ENCODE measurements at places on chromosomes 1 and 21.

DNA sequence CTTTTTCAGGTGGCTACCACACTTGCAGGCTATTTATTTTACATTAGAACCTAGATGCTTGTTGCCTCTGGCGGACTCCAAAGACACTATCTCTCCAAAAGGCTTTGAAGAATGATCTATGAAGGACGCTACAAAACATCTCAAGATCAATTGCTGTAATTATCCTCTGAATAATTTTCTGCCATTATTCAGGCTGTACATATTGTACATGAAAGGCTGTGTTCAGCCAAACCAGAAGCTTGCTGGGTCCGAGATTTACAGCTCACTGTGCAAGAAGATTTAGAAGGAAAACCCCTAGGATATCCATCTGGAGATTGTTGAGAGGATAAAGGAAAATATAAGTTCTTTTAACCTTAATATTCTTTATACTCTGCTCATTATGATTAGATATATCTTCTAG lies 523.6 kb upstream of the PLXNA2 start:
- DNase-seq: no peak

GRCh38 chr1:41726899-41727748 lies 191.6 kb downstream of the HIVEP3 start:
- DNase-seq: no peak

- DNase-seq: no peak
Measured at GRCh38 chr1:93905051-93905450, 4.2 kb downstream of the GCLM start.

DNA sequence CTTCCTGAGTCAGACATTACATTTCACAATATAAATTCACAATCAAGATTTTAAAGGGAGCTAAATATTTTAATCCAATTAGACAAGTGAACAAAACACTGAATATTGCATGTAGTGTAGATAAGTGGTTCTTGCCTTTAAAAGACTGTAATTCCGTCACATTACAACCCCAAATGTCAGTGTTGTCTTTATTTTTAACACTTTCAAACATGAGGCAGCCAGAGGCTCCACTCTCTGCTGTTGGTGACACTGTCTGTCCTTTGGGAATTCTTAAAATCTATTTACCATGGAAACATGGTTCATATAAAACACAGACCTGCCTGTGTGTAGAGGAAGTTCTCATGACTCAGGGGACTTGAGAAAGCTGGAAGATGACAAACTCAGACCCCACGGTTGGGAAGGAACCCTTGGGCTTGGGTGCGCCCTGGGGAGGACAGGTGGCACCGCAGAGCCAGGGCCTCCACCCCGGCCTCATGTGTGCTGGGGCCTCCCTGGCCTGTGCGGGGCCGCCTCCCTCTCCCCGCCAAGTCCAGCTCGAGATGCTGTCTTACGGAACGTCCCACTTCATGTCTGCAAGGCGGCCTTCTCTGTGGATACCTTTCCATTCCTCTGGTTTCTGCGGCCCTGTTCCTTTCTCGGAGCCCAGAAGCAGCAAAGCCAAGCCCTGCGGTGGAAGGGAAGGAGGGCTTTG lies 239.0 kb downstream of the SDCCAG8 start:
- DNase-seq: no peak

DNA sequence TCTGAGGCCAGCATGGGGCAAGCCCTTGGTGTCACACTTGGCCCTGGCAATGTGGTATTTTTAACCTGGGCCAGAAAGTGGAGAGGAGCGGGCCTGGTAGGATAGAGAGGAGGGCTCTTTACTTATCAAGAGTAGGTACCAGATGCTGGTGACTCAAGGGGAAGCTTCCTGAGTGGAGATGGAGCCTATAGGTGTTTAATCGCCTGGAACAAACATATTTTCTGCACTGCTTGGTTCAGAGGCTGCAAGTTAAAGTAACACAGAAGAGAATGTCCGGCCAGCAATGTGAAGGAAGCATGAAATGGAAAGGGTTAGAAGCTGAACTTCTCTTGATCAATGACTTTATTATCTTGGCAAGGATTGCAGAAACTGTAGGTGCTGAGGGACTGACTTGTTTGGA lies 74.3 kb downstream of the DDR2 start:
- no peak for DNase-seq

- DNase-seq: no peak
Measured at GRCh38 chr1:219041818-219042217, 131.9 kb upstream of the LYPLAL1 start.

DNA sequence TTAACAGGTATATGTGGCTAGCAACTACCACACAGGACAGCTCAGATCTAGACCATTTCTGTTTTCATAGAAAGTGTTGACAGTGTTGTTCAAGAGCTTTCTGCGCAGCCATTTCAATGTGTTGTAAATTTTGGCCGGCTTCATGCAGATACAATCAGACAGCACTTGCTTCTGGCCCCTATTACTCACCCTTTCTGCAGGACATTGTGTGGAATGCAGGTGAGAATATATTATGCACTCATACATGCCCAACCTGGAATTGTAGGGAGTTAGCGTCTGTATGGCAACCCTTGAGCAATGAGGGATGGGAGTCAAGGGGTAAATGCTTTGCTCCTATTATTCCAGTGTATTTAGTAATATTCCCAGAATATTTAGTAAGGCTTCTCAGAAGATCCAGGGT lies 180.9 kb upstream of the PLXNA2 start:
- DNase-seq: no peak
